ENCODE measurements at places on chromosomes 5 and 9.

GRCh38 chr5:8333485-8333884 is 464.5 kb downstream of the MTRR start:
- no peak for DNase-seq

- DNase-seq = no peak
Measured at GRCh38 chr5:169265888-169266287, 35.1 kb downstream of the SLIT3 start.

DNA sequence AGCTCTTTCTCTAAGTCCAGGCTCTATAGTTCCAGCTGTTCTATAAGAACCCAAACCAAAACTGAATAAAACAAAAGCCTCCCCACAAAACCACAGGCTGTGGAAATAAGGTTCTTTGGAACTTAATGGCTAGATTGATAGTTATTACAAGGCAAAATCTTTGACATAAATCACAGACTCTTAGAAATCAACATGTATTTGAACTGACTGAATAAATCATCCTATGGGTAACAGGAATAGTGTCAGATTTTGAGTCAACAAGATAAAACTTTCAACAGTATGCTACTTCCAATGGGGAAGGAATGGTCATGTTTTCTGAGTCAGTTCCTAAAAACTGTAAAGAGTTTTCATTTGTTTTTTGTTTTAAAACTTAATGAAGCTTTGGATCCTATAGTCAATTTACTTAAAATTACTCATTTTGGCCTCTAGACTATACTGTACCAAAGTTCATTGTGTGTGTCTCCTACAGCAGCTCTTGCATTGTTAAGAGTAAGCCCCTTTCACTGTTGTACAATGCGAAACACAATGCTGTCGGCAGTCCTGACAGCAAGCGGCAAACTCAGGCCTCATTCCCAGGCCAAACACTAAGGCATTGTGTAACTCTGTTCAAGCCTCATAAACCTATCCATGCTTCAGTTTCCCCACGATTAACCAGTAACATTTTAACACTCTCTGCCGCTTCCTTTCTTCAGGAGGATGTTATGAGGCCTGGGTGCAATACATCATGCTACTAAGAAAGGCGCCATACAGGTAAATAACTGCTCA is 134.1 kb downstream of the ARL15 start:
- DNase-seq = peak; percentile 10

DNA sequence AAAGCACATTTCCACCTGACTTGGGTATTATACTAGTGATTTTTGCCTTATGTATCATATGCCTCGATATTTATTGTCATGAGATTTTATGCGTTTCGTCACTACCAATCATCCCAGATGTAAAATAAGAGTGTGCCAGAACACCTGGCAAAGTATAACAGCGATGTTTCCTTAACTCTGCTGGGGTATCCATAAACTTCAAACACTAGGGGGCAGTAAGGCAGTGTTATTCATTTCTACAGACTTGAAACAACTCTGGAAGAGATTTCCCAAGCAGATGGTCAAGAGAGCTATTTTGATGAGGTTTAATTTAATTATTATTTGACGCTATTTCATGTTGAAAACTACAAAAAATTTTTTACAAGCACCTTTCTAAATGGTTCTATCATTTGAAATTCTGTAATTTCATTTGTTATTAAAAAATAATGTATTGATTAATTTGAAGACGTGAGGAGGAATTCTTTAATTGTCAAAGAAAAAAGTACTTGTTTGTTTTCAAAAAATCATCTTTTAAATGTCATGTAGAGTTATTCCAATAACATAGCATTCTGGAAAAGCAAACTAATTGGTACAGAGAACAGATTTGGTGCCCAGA is 388.5 kb upstream of the CTNND2 start:
- DNase-seq = peak; percentile 7

DNA sequence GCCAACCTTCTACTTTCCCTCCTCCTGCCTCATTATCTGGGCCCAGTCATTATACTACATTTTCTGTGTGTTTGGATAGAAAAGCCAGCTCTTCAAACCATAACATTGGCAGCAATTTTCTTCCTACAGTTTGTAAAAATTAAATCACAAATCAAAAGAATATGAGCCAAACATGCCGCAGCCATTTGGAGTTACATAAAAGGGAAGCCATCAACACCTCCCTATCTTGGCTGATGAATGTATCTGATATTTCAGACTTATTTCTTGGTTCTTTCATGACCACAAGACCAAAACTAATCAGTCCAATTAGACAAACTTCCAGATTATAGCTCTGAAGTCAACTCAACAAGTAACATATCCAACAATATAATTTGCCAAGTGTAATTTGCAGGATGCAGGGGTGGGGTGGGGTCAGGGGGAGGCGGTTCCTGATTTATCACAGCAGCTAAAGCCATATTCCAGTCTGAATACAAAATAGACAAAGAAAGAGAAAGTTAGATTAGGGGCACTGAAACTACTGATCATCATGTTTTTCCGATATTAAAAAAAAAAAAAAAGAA is 89.4 kb upstream of the CNTLN start:
- no peak for DNase-seq

All from astrocyte of the hippocampus (primary cell).